ENCODE measurements at places on chromosomes 2 and 18.

DNA sequence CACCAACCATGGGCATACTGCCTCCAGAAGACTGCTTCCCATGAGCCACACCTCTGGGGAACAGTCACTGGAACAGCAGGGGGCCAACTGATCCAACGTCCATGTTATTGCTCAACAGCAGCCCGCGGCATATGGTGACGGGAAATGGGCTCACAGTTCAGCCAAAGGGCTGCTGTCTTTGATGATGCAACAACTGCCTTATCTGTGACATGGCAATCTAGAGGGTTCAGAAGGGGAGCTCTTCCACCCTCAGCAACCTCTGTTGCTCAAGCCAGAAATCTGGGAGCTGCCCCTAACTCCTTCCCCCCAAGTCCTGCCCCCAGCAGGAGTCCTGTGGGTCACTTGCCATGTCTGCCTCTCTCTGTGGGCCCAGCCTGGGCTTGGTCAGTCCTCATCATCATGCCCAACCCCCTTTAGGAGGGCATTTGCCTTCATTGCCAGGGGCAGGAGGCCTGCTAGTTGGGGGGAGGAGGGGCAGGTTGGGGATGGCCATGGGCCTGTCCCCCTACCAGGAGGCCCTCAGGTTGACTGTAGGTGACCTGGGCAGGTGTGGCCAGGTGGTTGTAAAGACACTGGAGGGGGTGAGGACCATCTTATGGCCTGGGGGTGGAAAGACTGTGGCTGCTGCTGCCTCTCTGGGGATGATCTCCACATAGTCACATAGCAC, 212.9 kb downstream of the CYP26B1 start:
- DNase-seq, result peak; percentile 25
- H3K27me3 ChIP-seq, result no peaks in the 10 kb centered on the region
- H3K36me3 ChIP-seq, result no peaks in the 10 kb centered on the region
- no peak overlapping the region for H3K4me3 ChIP-seq
- H3K27ac ChIP-seq, result no peak overlapping the region

DNA sequence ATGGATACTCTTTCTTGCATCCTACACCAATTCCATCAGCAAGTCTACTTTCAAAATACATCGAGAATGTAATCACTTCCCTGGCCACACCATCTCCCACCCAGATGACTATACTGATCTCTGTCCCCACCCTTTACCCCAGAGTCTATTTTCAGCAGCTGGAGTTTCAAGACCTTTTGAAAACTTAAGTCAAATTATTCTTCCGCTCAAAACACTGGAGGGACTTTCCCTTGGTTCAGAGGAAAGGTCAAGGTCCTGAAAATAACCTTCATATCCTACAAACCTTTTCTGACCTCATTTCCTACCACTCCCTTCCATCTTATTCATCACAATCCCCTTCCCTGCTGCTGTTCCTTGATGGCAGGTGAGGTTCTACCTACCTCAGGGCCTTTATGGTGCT, 58.8 kb upstream of the LYPD6 start:
- H3K36me3 ChIP-seq, result no peaks in the 10 kb centered on the region
- H3K4me3 ChIP-seq, result no peak overlapping the region
- no peaks in the 10 kb centered on the region for H3K4me1 ChIP-seq

GRCh38 chr2:27071990-27072830, 756 bp upstream of the OST4 start:
- H3K27me3 ChIP-seq, result no peaks in the 10 kb centered on the region
- peak overlapping the region; percentile 85 for H3K27ac ChIP-seq
- H3K36me3 ChIP-seq, result no peaks in the 10 kb centered on the region
- H3K4me1 ChIP-seq, result peaks cover 14% of the 10 kb centered on the region
- DNase-seq, result peak; percentile 88

GRCh38 chr2:100213595-100213994, 71.2 kb upstream of the AFF3 start:
- H3K4me3 ChIP-seq, result no peak overlapping the region
- DNase-seq, result peak; percentile 15
- H3K27ac ChIP-seq, result no peak overlapping the region
- no peaks in the 10 kb centered on the region for H3K27me3 ChIP-seq
- peaks cover 5% of the 10 kb centered on the region for H3K4me1 ChIP-seq
- H3K36me3 ChIP-seq, result no peaks in the 10 kb centered on the region

GRCh38 chr2:162037028-162037795, 36.8 kb downstream of the DPP4 start:
- no peak for DNase-seq
- H3K27ac ChIP-seq, result no peak overlapping the region
- H3K4me1 ChIP-seq, result no peaks in the 10 kb centered on the region
- no peaks in the 10 kb centered on the region for H3K36me3 ChIP-seq

DNA sequence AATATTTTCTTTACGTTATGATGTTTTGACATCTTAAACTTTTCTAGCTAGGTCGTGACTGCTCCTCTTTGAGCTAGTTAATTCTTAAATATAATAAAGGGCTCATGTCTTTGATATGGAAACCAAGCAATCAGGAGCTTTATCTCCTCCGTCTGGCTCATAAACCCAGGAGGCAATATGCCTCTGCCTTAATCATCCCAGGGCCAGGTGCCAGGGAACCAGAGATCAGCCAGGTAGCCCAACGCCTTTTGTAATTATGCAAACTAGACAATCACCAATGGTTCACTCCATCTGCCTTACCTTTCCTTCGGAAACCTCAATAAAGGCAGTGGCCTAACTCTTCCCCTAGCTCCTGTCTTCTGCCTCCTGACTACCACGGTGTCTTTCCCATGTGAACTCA, 213.7 kb downstream of the KCNJ3 start:
- H3K4me1 ChIP-seq, result no peaks in the 10 kb centered on the region
- no peak overlapping the region for H3K27ac ChIP-seq
- H3K4me3 ChIP-seq, result no peak overlapping the region
- no peaks in the 10 kb centered on the region for H3K36me3 ChIP-seq

- DNase-seq, result no peak
- no peaks in the 10 kb centered on the region for H3K4me1 ChIP-seq
- no peak overlapping the region for H3K4me3 ChIP-seq
- no peak overlapping the region for H3K27ac ChIP-seq
Observed at GRCh38 chr18:25725501-25725900, 364.9 kb downstream of the SS18 start.

GRCh38 chr2:26692279-26692896, at the start of gene KCNK3:
Gene KCNK3, plus strand, starts transcription at chr2:26692722. Its CDS starts 154 bp downstream, at chr2:26692876.
- peaks cover 21% of the 10 kb centered on the region for H3K27me3 ChIP-seq
- H3K27ac ChIP-seq, result no peak within 1 kb of the TSS
- H3K4me3 ChIP-seq, result no peak within 1 kb of the TSS
- H3K4me1 ChIP-seq, result peaks cover 2% of the 10 kb centered on the region

Data from kidney (tissue), 22 donors.